Sigmoid colon (tissue), 7 donors: ENCODE measurements at places on chromosomes 5 and 9. TPM values are rescaled to one million over a fixed set of nuclear protein-coding genes. Genes with fewer than 3 reads are reported as not detected.

- no peak for DNase-seq
Observed at GRCh38 chr9:17744786-17745185, 165.9 kb downstream of the SH3GL2 start.

- no peak for DNase-seq
Observed at GRCh38 chr5:102772273-102772672, 17.2 kb downstream of the PAM start.

- no peak for DNase-seq
Observed at GRCh38 chr9:134626069-134626423, 15.6 kb upstream of the COL5A1 start.

GRCh38 chr5:180105827-180106312, 34.3 kb upstream of the RNF130 start:
- DNase-seq, result no peak

DNA sequence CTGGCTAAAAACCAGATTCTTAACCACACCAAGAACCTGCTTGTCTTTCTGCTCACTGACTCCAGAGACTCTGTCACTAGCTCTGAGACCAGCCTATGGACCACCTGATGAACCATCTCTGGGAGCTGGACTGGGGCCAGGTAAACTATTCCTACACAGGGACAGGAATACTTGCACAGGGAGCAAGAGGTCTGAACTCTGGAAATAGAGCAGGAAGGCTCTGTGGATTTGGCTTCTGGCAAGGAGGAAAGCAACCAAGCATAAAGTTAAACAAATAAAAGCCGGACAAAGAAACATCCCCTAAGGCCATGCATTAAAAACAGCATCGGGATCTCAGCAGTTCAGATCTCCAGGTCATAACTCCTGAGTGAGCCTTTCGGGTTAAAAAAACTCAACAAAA, 5.6 kb upstream of the SPARC start:
- no peak for DNase-seq

- no peak for DNase-seq
Observed at GRCh38 chr9:73426269-73426668, 274.6 kb downstream of the ANXA1 start.

The SLC6A19 gene
- not detected for total RNA-seq

- no peak for DNase-seq
Observed at GRCh38 chr5:19369561-19369960, 618.4 kb downstream of the CDH18 start.

The CDC25C gene
- total RNA-seq, result not detected

- DNase-seq, result no peak
Observed at GRCh38 chr9:105993921-105994715, 299.8 kb downstream of the TMEM38B start.

GRCh38 chr5:124403281-124403680, 343.2 kb downstream of the ZNF608 start:
- no peak for DNase-seq

GRCh38 chr9:14104496-14104895, 209.4 kb downstream of the NFIB start:
- DNase-seq, result no peak

DNA sequence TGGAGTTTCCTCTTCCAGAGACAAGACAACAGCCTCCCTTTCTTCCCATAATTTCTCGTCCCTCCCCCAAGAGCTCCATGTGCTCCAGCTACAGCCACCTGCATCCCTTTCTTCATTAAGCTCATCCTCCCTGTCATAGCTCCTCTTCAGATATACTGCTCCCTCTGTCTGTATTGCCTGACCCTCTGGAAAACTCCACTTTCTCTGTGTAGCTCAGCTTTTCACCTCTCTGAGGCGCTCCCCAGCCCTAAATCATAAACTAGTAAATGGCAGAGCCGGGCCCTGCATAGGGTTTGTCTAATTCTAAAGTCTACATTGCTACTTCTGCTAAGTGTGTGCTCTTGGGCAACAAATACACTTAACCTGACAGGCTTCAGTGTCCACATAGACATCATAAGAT, 8.8 kb upstream of the PLIN2 start:
- DNase-seq, result no peak

DNA sequence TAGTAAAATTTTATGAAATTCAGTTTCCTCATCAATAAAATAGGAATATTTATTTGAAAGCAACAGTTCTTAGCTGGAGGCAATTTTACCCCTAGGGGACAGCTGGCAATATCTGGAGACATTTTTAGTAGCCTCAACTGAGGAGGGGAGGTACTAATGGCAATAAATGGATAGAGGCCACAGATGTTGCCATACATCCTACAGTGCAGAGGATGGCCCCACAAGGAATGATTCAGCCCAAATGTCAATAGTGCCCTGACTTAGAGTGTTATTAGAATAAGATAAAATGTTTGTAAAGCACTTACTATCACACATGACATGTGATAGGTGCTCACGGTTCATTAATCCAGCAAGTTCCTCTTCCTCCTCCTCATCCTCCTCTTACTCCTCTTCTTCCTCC, 293.6 kb downstream of the KCTD16 start:
- no peak for DNase-seq

The TSSK1B gene
- total RNA-seq, result not detected

- DNase-seq, result no peak
Observed at GRCh38 chr5:132849347-132849746, 16.9 kb downstream of the GDF9 start.

GRCh38 chr5:40406741-40407211, 272.9 kb upstream of the PTGER4 start:
- DNase-seq, result no peak

GRCh38 chr9:12955510-12956163, 180.8 kb downstream of the LURAP1L start:
- no peak for DNase-seq
